ENCODE measurements at places on chromosomes 6 and 20. TPM values are rescaled to one million over a fixed set of nuclear protein-coding genes. Genes with fewer than 3 reads are reported as not detected.
A peak's percentile ranks its signal among the peaks of the same experiment; 100 is the strongest.

DNA sequence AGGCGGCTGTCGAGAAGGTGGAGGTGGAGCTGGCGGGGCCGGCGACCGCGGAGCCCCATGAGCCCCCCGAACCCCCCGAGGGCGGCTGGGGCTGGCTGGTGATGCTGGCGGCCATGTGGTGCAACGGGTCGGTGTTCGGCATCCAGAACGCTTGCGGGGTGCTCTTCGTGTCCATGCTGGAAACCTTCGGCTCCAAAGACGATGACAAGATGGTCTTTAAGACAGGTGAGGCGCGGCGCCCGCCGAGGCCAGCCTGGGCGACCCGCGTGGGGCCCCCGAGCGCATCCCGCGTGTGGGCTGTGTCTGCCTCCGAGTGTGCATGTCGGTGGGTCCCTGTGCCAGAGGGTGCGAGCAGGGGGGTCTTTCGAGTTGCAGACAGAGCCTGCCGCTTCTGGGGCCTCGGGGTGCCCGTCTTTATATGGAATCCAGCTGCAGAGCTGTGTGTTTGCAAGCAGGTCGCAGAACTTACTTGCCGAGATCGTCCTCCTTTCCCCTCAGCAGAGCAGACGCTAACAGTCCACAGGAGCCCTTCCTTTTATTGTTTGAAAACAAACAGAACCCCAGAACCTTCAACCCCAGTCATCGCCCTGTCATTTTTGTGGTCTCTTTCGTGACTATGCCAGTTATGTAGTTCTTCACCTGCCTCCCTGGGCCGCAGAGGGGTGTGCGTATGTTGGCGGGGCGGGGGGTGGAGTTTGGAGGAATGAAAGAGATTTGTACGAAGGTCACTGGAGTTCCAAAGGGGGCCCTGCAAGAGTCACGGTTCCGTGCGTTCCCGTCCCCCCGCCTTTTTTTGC is 766 bp downstream of the SLC16A10 start:
- peaks cover 6% of the 10 kb centered on the region for H3K4me1 ChIP-seq
- H3K4me3 ChIP-seq, result peak overlapping the region; percentile 30

GRCh38 chr6:160121558-160121957 is at the start of gene SLC22A1:
TSS of gene SLC22A1 (plus strand) at chr6:160121815. CDS start at chr6:160121936, 121 bp downstream.
- H3K4me3 ChIP-seq, result no peak within 1 kb of the TSS
- no peaks in the 10 kb centered on the region for H3K27me3 ChIP-seq
- H3K4me1 ChIP-seq, result no peaks in the 10 kb centered on the region
- H3K36me3 ChIP-seq, result no peaks in the 10 kb centered on the region
- H3K27ac ChIP-seq, result no peak within 1 kb of the TSS
- DNase-seq, result no peak

DNA sequence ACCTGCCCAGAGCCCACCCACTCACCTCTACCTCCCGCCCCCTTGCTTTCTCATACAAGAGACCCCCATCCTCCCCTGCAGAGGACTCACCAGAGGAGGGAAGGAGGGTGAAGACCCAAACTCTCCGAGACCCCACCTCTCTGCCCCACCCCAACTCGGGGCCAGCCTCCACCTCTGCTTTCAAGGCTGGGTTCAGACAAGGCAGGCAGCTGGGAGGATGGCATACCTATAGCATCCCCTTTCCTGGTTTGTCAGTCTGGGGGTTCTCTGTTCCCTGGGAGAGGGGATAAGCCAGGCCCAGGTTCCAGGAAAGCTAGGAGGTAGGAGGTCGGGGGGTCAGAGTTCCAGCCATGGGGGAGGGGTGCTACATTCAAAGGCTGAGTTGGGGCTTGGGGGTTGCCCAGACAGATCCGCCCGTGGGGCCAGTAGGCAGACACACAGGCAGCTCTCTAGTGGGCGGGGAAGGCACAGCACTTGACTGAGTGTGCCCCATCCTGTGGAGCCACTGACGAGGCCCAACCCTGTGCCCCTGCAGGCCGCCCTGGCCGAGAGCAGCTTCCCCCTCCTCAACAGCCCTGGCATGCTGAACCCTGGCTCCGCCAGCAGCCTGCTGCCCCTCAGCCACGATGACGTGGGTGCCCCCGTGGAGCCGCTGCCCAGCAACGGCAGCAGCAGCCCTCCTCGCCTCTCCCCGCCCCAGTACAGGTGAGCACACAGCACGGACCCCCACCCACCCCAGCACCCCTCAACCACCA is 40.8 kb upstream of the MDFI start:
- H3K27ac ChIP-seq, result no peak overlapping the region
- DNase-seq, result no peak
- H3K4me1 ChIP-seq, result no peaks in the 10 kb centered on the region
- peaks cover 13% of the 10 kb centered on the region for H3K36me3 ChIP-seq
- H3K27me3 ChIP-seq, result no peaks in the 10 kb centered on the region

GRCh38 chr6:90284236-90285041 is 12.2 kb downstream of the BACH2 start:
- no peaks in the 10 kb centered on the region for H3K36me3 ChIP-seq
- DNase-seq, result peak; percentile 83
- no peak overlapping the region for H3K27ac ChIP-seq
- H3K4me1 ChIP-seq, result peaks cover 9% of the 10 kb centered on the region

- no peaks in the 10 kb centered on the region for H3K36me3 ChIP-seq
- no peak overlapping the region for H3K27ac ChIP-seq
- H3K27me3 ChIP-seq, result no peaks in the 10 kb centered on the region
- no peak overlapping the region for H3K4me3 ChIP-seq
- peaks cover 20% of the 10 kb centered on the region for H3K4me1 ChIP-seq
Observed at GRCh38 chr20:40965671-40966070, 63.0 kb upstream of the TOP1 start.

DNA sequence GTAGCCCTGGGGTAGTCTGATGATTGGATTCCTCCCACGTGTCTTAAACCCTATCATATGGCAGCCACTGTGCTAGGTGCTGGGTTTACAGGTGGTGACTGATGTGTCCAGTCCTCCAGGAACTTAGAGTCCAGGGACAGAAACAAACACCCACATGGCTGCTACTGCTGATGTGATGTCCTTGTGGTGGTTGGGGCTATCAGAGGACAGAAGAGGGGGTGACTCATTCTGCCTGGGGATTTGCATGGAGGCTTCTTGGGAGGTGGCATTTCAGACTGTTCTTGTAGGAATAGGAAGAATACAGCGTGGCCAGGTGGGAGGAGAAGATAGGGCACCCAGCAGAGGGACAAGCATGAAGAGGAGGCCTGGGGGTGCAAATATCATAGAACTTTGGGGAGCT is 9.8 kb downstream of the RAET1G start:
- peaks cover 6% of the 10 kb centered on the region for H3K36me3 ChIP-seq
- H3K4me3 ChIP-seq, result no peak overlapping the region
- no peaks in the 10 kb centered on the region for H3K27me3 ChIP-seq
- DNase-seq, result no peak

- H3K27ac ChIP-seq, result no peak overlapping the region
- H3K4me1 ChIP-seq, result no peaks in the 10 kb centered on the region
- H3K27me3 ChIP-seq, result no peaks in the 10 kb centered on the region
- H3K4me3 ChIP-seq, result no peak overlapping the region
- DNase-seq, result no peak
Observed at GRCh38 chr6:52475307-52475706, 55.2 kb downstream of the EFHC1 start.

- H3K4me1 ChIP-seq, result no peaks in the 10 kb centered on the region
- DNase-seq, result no peak
- no peak overlapping the region for H3K4me3 ChIP-seq
- no peaks in the 10 kb centered on the region for H3K27me3 ChIP-seq
Observed at GRCh38 chr6:73608761-73609160, 45.0 kb downstream of the SLC17A5 start.

GRCh38 chr6:24979176-24979575 is 43.4 kb upstream of the RIPOR2 start:
- no peaks in the 10 kb centered on the region for H3K27me3 ChIP-seq

- no peaks in the 10 kb centered on the region for H3K27me3 ChIP-seq
- DNase-seq, result peak; percentile 17
- no peaks in the 10 kb centered on the region for H3K4me1 ChIP-seq
- peaks cover 90% of the 10 kb centered on the region for H3K36me3 ChIP-seq
Observed at GRCh38 chr6:75693534-75693933, 55.5 kb upstream of the MYO6 start.

DNA sequence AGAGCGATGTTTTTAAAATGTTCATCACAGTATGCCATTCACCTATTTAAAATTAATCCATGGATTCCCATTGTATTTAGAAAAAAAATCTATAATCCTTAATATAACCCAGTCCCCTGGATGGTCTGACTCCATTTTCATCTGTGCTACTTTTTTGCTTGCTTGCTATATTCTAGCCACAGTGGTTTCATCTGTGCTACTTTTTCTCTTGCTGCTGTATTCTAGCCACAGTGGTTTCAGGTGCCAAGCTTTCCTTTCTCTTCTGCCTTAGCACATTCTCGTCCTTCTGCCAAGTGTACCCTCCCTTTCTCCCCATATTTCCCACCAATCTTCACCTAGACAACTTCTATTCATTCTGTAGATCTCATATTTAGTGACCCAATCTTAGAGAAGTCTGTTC is 33.3 kb upstream of the SOX4 start:
- H3K4me3 ChIP-seq, result no peak overlapping the region
- H3K36me3 ChIP-seq, result no peaks in the 10 kb centered on the region
- no peaks in the 10 kb centered on the region for H3K27me3 ChIP-seq

DNA sequence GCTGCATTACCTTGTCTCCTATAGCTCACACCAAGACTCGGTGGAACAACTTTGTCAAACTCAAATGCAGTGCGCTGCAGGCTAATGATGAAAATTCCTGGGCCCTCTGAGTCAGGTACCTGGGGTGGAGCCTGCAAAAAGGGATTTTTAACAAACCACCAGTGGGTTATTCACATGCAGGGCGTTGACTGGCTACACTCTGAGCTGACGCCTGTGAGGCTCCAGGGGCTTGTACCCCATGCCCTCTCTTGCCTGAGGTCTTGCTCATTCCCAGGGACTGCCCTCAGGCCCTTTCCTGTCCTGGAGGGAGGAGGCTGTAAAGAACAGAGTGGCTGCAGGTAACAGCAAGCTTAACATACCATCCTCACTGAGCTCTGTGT is 9.2 kb downstream of the GTSF1L start:
- H3K27ac ChIP-seq, result no peak overlapping the region
- no peaks in the 10 kb centered on the region for H3K4me1 ChIP-seq
- H3K4me3 ChIP-seq, result no peak overlapping the region
- H3K36me3 ChIP-seq, result no peaks in the 10 kb centered on the region

DNA sequence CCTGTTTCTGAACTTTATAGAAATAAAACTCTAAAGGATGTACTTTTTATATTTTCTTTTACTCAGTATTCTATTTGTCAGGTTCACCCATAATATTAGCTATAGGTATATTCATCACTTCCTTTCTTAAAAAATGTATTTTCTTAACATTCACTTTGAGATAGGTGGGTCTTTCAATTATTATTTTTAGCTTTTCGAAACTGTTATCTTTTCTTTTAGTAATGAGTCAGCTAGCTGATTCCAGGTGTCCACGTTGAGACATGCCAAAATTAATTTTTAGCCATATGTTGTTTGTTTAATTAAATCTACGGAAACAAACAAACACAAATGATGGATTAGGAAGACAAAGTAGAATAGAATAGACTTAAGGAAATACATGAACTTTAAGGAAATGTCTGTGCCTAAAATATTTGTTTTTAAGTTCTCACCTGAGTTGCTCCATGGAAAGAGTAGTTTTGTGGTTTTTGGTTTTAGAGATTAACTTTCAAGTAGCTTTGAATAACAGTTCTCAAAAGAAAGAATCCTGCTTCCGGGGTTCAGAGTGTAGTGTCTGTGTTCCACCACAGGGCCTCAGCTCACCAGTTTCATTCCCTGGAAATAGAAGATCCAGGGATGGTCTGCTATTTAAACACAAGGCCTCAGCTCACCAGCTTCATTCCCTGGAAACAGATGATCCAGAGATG is 435.0 kb downstream of the HAO1 start:
- no peak overlapping the region for H3K27ac ChIP-seq
- H3K4me1 ChIP-seq, result peaks cover 6% of the 10 kb centered on the region
- DNase-seq, result no peak
- H3K27me3 ChIP-seq, result no peaks in the 10 kb centered on the region
- H3K4me3 ChIP-seq, result no peak overlapping the region

GRCh38 chr6:95087394-95088097 is 489.8 kb upstream of the MANEA start:
- peaks cover 10% of the 10 kb centered on the region for H3K4me1 ChIP-seq
- H3K27ac ChIP-seq, result no peak overlapping the region
- H3K36me3 ChIP-seq, result no peaks in the 10 kb centered on the region
- peak; percentile 61 for DNase-seq
- peaks cover 1% of the 10 kb centered on the region for H3K27me3 ChIP-seq

GRCh38 chr6:132764370-132764769 is 6.7 kb upstream of the VNN2 start:
- H3K4me3 ChIP-seq, result peak overlapping the region; percentile 2
- no peaks in the 10 kb centered on the region for H3K27me3 ChIP-seq
- peak overlapping the region; percentile 70 for H3K27ac ChIP-seq
- H3K36me3 ChIP-seq, result peaks cover 11% of the 10 kb centered on the region

DNA sequence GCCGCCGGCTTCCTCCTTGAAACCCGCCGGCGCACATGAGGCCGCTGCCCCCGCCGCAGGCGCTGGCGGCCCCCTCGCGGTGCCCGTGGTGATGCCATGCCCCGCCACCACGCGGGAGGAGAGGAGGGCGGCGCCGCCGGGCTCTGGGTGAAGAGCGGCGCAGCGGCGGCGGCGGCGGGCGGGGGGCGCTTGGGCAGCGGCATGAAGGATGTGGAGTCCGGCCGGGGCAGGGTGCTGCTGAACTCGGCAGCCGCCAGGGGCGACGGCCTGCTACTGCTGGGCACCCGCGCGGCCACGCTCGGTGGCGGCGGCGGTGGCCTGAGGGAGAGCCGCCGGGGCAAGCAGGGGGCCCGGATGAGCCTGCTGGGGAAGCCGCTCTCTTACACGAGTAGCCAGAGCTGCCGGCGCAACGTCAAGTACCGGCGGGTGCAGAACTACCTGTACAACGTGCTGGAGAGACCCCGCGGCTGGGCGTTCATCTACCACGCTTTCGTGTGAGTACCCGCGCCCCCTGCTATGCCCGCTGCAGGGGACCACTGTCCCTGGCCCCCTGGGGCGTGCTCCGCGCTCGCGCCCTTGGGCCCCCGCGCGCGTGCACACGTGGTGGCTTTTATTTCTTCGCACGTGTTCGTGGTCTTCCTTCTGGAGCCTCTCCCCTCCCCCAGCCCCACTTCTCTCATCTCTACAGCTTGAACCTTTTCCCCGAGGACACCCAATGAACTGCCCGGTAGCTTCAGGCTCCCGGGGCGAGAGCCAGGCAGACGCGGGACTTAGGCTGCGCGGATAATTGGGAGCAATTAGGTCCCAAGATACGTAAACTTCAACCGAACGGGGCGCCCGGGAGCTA is 453 bp downstream of the KCNQ5 start:
- H3K4me3 ChIP-seq, result peak overlapping the region; percentile 93
- no peaks in the 10 kb centered on the region for H3K36me3 ChIP-seq
- peaks cover 10% of the 10 kb centered on the region for H3K4me1 ChIP-seq
- H3K27me3 ChIP-seq, result no peaks in the 10 kb centered on the region
- DNase-seq, result peak; percentile 54
- peak overlapping the region; percentile 86 for H3K27ac ChIP-seq

Gene SAMHD1
- total RNA-seq, result 2.6 TPM

Gene POPDC3
- 7.3 TPM for total RNA-seq

Gene DDR1
- 66.0 TPM for total RNA-seq

Gene KIF13A
- total RNA-seq, result 33.5 TPM

Gene SULF2
- 82.2 TPM for total RNA-seq

Gene TLDC2
- total RNA-seq, result not detected

Gene LCA5
- 4.5 TPM for total RNA-seq

Gene OPN5
- total RNA-seq, result not detected

Gene GTSF1L
- not detected for total RNA-seq

Gene MLIP
- 0.61 TPM for total RNA-seq
